Amygdala (tissue), 56 donors: ENCODE measurements at places on chromosomes 1 and 21.

DNA sequence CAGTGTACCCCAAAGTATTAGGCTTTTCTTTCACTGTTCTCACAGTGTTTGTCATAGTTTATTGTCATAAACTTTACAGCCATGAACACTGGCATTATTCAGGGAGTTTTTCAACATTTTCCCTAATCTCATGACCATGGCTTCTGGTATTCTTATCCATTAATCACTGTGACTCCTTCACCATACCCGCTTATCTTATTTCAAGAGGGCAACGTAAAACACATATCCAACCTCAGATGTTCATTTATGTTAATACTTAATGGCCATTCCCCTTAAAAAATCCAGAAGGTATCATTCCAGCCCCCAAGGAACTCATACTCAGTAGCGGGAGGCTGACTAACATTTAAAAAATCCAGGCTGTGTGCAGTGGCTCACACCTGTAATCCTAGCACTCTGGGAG lies 78.5 kb upstream of the RGS4 start:
- DNase-seq, result no peak

GRCh38 chr1:154091706-154092105 lies 63.2 kb downstream of the NUP210L start:
- no peak for DNase-seq

GRCh38 chr1:201346337-201346939 lies 31.0 kb downstream of the TNNT2 start:
- DNase-seq, result no peak

- no peak for DNase-seq
Observed at GRCh38 chr1:145719230-145720079, at the start of gene CD160. Gene CD160 (plus strand): TSS chr1:145719499. CDS start chr1:145728328, 8,829 bp downstream.

DNA sequence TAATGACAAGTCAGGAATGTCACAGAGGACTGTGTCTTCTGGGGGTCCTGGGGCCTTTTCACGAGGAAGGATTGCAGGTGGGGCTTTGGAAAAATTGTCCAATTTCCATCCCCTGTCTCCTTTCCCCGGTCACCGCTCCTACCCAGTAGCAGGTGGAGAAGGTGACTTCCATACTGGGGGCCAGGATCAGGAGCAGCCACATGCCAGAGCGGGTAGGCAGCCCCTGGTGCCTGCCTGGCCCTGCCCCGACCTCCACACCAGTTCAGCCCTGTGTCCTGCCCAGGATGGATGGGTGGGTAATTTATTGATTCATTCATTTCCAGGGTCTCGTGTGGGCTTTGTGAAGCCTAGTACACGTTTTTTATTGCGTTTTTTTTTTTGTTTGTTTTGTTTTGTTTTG lies 51.7 kb downstream of the PRKCZ start:
- no peak for DNase-seq

GRCh38 chr1:217813031-217813430 lies 181.9 kb downstream of the SPATA17 start:
- no peak for DNase-seq

DNA sequence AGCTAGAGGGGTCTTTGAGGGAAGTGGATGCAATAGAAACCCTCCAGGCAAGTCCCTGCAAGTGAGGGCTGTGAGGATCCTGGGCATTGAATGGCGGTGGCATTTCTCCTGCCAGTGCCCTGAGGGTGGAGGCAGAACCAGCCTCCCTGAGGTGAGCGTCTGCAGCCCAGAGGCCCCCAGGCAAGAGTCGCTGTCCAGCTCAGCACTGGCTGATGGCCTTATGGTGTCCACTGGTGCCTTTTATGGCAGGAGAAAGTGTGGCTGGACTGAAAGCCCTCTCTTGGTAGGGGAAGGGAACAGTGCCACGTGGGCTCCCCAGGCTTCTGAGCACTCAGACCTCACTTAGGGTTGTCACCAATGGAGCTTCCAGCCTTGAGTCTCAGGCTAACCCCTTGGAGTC lies 77.3 kb downstream of the SH3BGR start:
- no peak for DNase-seq

GRCh38 chr1:86596741-86597290 lies 49.9 kb downstream of the CLCA4 start:
- no peak for DNase-seq

- no peak for DNase-seq
Observed at GRCh38 chr1:74856174-74856573, 123.2 kb downstream of the TYW3 start.

GRCh38 chr1:202047977-202048376 lies 37.6 kb downstream of the ELF3 start:
- DNase-seq, result no peak
